Left lung (tissue), 14 donors: ENCODE measurements at places on chromosomes 4 and X. TPM values are rescaled to one million over a fixed set of nuclear protein-coding genes. Genes with fewer than 3 reads are reported as not detected.

DNA sequence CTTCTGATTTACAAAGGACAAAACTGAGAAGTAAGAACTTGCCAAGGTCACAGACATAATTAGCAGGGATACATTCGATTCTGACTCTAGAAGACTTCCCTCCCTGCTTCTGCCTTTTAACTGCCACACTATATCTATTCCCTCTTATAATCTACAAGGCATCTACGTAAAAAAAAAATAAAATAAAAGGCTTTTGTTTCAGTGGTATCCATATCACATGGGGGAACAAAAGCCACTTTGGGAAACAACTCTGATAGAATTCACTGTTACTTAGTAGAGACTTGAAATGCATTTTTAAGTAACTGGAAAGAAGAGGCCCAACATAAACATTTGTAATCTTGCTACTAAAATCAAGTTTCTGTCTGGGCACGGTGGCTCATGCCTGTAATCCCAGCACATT is 247.2 kb downstream of the SCFD2 start:
- no peaks in the 10 kb centered on the region for H3K27me3 ChIP-seq
- no peak for DNase-seq
- H3K4me1 ChIP-seq: no peaks in the 10 kb centered on the region
- H3K4me3 ChIP-seq: no peak overlapping the region

GRCh38 chr4:31422006-31422405 is 701.8 kb downstream of the PCDH7 start:
- H3K4me1 ChIP-seq: no peaks in the 10 kb centered on the region
- DNase-seq: no peak
- no peaks in the 10 kb centered on the region for H3K36me3 ChIP-seq

DNA sequence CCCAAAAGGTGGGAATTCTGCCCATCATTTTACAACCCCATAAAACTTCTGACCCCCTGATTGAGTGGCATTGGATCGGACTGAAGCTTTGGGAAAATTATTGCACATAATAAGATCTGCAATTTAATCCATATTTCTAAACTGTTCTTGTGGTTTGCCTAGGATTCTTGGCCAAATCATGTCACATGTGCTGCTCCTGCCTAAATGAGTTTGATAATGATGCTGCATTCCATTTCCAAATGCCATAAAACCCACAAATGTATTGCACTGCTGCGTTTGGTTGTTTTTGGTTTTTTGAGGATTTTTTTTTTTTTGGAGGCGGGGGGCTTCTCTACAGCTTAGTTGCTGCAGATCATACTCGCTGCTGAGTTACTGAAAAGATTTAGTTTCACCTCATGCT is 153.6 kb downstream of the QDPR start:
- H3K27me3 ChIP-seq: no peaks in the 10 kb centered on the region
- DNase-seq: no peak
- H3K27ac ChIP-seq: no peak overlapping the region

GRCh38 chrX:83916525-83916924 is 55.6 kb downstream of the CYLC1 start:
- H3K4me1 ChIP-seq: no peaks in the 10 kb centered on the region
- no peak overlapping the region for H3K27ac ChIP-seq
- no peak overlapping the region for H3K4me3 ChIP-seq
- no peaks in the 10 kb centered on the region for H3K27me3 ChIP-seq
- DNase-seq: peak; percentile 0

GRCh38 chrX:139560221-139560620 is 29.7 kb downstream of the F9 start:
- no peak for DNase-seq
- no peaks in the 10 kb centered on the region for H3K36me3 ChIP-seq
- H3K4me1 ChIP-seq: no peaks in the 10 kb centered on the region
- H3K4me3 ChIP-seq: no peak overlapping the region

GRCh38 chrX:19698122-19698521 is 182.8 kb upstream of the MAP3K15 start:
- H3K27me3 ChIP-seq: no peaks in the 10 kb centered on the region
- H3K4me3 ChIP-seq: no peak overlapping the region
- H3K27ac ChIP-seq: no peak overlapping the region
- no peak for DNase-seq
- no peaks in the 10 kb centered on the region for H3K36me3 ChIP-seq

Gene FAM47A
- not detected for total RNA-seq

Gene EGF
- total RNA-seq: 4.3 TPM

Gene CLCN3
- 49.4 TPM for total RNA-seq

Gene IBSP
- 0.24 TPM for total RNA-seq
